GM03348 (cell line): ENCODE measurements at places on chromosomes 1 and 21.

DNA sequence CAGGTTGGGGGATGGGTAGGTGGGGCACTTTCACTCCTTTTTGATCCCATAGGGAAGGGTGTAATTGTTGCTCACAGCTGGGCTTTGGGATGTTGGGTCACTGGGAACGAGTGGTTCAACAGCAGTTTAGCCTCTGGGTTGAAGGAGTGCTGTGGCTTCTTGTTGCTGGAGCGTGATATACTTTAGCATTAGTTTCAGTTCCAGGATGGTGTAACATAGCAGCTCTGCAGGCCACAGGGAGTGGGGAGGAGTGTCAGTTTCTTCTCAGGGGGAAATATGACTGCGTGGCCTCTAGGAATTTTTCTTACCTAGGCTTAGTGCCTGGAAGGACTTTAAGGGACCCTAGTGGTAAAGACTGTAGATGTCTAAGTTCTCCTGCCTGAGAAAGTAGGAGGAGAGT lies 1105.3 kb upstream of the TMPRSS15 start:
- no peak for DNase-seq

GRCh38 chr1:32275424-32275823 lies 16.5 kb upstream of the HDAC1 start:
- DNase-seq = no peak

DNA sequence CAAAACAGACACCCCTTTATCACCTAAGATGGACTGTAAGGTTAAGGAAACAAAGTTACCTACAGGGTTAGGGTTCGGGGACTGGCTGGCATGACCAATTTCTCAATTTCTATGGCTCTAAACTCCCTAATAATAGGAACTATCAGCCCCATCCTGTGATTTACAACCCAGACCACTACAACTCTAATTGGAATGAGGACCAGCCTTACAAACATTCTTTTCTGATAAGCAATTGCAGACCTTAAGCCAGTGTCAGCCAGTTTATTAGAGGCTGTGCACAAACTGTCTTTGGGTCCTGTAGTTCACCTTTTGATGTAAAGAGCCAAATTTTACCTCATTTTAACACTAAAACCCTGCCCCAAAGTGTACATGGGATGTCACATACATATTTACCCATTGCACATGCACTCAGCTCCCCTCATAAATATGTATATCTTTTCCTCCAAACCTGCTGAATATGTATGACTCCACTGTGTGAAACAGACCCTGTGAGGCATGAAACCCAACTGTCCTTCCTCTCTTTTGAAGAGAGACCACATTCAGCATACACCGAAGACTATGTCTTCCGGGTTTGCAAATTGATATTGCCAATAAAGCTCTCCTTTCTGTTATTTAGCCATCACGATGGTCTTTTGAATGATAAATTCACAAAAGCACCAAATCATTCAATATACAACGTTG lies 7.3 kb upstream of the APP start:
- DNase-seq = no peak

DNA sequence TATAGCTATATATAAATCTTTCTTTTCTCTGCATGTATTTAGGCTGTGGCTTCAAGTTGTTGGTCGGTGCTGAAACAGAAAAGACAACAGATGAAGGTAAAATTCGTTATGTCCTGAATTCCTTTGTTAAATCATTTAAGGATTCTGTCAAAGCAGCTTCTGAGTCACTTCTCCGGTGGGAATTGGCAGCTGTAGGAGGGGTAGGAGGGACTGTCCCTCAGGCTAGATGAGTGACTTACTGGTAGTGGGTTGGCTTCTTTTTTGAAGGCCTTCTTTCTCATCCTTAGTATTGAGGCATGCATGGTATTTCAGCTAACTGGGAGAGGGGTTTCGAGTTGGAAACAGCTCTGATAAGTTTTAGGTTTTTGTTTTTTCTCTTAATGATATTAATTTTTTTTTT lies 22.1 kb upstream of the NEXN start:
- DNase-seq = peak; percentile 10

- no peak for DNase-seq
These were observed 339.6 kb downstream of the NUF2 start for GRCh38 chr1:163661391-163661790.

DNA sequence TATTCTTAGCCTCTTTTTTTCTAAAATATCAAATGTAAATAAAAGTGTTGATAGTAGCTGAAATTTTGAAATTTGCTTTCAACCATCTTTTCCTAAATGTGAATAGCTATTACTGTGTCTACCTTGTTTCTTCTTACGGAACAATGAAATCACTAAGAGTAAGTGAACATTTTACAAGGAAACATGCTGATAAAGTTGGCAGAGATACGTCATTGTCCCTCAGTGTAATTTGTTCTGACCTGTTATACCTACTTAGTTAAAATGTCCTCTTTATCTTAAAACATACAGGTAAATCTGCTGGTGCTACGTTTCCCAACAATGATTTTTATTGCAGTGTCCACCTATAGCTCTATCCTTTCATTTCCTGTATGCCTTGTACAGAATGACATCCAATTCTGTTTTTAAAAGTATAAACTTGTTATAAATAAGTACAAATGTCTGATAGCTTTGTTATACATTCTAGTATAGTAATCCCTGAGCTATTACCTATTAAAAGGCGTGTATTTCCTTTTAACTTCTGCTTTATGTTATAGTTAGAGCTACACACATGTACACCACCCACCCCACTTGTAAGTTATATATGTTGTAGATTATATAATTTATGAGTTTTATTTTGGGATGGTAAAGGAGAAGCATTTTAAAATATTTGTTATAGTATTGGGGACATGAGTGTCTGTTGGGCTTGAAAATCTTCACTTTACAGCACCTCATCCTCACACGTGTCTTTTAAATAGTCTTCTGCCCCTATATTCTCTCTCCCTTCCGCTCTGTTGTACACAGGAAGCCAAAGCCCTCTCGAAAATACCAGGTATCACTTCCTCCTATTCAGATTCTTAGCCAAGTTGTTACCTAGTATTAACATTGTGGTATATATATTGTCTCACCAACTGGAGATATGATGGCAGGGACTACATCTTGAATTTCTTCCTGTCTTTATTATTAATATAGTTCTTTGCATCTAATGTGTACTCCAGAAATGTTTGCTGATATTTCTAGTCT lies 25.2 kb downstream of the LAMC1 start:
- no peak for DNase-seq

DNA sequence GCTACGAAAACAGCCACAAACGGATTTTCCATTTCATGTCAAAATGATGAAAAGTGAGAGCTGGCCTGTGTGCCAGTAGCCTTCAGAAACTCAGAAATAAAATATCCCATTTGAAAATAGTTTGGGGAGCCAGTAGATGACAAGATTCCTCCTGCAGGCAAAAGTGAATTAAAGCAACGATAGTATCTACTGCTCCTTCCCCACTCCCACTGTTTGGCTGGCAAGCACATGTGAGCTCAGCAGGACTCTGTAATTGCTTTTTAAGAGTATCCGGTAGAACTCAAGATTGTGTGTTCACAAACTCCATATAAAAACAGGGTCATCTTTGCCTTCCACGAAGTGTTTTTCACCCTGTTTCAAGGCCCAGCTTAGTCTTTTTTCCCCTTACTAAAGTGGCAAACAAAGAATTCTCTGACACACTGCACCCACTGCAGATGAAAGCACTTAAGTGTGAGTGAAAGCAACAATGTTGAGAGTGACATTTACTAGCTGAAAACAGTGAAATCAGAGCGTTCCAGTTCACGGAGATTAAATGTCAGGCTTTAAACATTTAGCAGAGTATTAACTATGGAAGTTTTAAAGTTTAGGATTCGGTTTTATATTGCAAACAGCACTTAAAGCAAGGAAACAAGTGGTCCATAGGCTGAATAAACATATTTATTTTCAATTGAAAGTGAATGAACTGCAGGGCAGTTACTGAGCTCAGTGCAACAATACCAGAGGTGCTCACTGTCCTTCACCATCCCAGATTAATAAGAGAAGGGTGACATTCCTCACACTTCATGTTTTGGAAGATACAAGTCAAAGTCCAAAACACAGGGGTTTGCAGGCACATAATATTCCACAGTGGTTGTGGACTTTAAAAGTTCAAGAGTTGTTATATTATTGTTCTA lies 70.0 kb downstream of the ALG14 start:
- peak; percentile 35 for DNase-seq

DNA sequence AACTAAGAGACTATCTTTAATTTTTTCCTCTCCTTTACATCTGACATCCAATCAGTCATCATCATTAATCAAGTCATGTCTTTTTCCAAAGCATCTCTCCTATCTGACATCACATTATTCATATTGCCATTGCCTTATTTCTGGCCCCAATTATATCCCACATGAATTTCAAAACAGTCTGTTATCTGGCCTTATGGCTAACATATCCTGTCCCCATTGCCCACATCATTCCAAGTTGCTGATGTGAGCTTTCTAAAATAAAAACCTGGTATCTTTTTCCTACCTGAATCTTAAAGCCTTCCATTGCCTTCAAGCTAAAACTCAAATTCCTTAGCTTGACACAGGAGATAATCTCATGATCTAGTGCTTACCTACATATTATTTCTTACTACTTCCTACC lies 283.9 kb downstream of the LRRC40 start:
- no peak for DNase-seq

GRCh38 chr1:236727521-236727920 lies 41.2 kb downstream of the ACTN2 start:
- no peak for DNase-seq

GRCh38 chr1:16075337-16076030 lies 2.0 kb upstream of the FAM131C start:
- DNase-seq = peak; percentile 86
